Jurkat, Clone E6-1 (cell line): ENCODE measurements at places on chromosomes 3 and 15.

- DNase-seq: no peak
These were observed 64.9 kb upstream of the RAD18 start for GRCh38 chr3:9028134-9028533.

GRCh38 chr3:45435961-45436360 is 47.6 kb downstream of the LARS2 start:
- DNase-seq: no peak

DNA sequence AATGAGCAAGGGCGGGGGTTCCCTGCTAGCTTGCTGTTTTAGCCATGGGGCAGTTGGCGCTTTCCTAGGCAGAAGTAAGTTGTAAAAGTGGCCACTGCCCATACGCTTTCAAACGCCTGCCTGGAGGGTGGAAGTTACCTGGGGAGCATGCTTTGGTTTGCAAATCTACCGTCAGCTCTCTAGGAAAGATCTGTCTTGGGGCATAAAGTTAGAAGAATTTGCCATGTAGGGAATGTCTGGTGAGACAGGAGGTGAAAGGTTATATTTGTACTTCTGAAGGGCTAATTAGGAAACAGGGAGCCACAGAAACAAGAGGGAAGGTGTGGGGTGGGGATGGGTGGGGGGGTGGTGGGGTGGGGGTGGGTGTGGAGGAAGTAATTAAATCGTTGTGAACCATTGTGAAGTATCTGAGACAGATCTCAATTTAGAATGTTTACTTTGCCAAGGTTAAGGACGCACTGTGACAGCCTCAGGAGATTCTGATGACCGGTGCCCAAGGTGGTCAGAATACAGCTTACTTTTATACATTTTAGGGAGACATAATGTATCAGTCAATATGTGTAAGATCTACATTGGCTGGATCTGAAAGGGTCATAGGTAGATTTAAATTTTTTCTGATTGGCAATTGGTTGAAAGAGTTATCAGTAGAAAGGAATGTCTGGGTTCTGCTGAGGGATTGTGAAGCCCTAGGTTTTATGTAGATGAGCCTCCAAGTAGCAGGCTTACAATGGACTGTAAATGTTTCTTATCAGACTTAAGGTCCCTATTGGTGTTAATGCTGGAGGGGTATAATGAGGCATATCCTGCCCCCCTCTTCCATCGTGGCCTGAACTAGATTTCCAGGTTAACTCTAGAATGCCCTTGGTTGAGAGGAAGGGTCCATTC is 62.0 kb upstream of the GCNT3 start:
- DNase-seq: no peak

DNA sequence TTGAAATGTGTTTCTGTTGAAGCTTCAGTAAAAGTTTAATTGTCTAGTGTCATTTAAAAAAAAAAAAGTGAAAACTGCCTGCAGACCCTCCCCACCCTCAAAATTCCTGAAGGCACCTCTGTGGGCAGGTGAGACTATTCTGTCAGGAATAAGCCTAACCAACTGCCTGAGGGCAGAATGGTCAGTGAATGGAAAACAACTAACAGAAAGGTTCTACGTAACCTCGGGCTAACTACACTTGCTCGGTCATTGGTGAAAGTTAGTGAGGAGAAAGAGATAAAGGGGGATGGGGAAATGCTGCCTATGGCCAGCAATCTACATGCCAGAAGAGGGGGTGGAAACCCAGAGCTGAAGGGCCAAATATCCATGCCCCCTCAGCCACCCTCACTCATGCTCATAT is 108.6 kb upstream of the SLC24A5 start:
- DNase-seq: no peak

- DNase-seq: no peak
These were observed 34.4 kb downstream of the CYP11A1 start for GRCh38 chr15:74333093-74333492.
